ENCODE measurements at places on chromosomes 12 and 14. TPM values are rescaled to one million over a fixed set of nuclear protein-coding genes. Genes with fewer than 3 reads are reported as not detected.

The AKAP6 gene
- total RNA-seq, result 16.7 TPM

The TMEM132D gene
- total RNA-seq, result 0.48 TPM

The CLEC1A gene
- 3.8 TPM for total RNA-seq

The PDZRN4 gene
- total RNA-seq, result 11.2 TPM

The GALNT16 gene
- 2.6 TPM for total RNA-seq

The PIK3C2G gene
- 0.75 TPM for total RNA-seq

The POLE gene
- total RNA-seq, result 57.0 TPM

The DPY19L2 gene
- 5.2 TPM for total RNA-seq

The GPRC5D gene
- total RNA-seq, result 0.48 TPM

DNA sequence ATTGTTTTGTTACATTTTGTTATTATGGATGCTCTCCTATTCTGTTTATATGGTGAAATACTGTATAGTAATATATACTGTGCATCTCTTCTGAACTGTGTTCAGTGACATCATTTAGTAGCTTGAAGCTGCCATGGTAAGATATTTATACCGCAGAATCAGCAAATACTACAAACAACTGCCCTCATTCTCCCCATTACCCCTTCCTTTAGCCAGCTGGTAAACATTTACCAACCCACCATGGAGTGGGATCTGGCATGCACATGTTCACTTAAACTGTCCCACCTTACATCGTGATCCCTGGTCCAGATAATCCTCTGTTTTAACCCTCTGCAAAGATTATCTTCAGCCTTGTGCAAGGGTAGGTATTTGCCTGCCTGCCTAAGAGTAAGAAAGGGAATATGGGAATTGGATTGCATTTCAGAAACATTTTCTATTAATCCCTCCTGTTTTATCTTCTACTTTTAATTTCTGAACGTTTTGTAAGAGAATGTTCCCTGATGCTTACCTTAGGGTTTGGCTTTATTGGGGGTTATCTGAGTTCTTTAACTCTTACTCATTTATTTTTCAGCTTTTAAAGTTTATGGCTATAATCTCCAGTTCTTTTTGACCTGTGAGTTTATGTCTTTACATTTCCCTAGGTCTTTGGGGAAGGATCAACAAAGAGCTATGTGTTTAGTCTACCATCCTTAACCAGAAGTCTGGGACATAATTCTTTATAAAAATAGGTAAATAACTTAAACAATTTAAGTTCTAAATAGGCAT lies 46.5 kb downstream of the FBXO34 start:
- no peak for DNase-seq

- no peak for DNase-seq
Observed at GRCh38 chr12:130877333-130877732, 5.5 kb downstream of the RAN start.

- no peak for DNase-seq
Observed at GRCh38 chr12:125983784-125984500, 918.7 kb downstream of the AACS start.

DNA sequence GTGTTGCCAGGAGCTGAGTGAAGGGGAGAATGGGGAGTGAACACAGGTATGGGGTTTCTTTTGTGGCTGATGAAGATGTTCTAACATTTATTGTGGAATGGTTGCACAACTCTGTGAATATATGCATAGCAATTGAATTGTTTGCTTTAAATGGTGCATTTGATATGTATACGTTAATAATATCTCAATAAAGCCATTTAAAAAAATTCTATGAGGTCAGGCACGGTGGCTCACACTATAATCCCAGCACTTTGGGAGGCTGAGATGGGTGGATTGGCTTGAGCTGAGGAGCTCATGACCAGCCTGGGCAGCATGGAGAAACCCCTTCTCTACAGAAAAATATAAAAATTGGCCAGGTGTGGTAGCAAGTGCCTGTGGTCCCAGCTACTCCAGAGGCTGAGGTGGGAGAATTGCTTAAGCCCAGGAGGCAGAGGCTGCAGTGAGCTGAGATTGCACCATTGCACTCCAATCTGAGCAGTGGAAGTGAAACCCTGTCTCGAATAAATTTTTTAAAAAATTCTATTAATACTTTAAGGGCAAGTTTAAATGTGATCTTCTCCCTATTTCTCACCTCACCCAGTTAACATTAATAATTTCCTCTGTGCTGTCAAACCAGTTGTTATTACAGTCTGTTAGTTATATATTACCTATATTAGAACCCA lies 65.3 kb downstream of the DENND5B start:
- DNase-seq, result no peak

DNA sequence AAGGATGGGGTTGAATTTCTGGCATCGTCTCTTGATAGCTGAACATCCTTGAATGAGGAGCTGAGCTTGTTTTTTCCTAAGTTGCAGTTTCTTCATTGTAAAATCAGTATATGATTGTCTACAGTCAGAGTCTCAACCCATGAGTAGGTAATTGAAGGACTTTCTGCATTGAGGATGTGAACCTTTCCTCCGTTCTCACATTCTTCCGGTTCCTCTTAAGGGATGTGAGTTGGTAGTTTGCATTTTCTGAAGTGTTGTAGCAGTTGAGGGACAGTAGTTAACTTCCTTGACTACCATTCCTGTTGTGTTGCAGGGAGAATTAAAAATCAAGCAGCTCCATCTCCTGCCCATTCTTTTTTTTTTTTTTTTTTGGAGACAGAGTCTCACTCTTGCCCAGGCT lies 19.1 kb downstream of the TPCN1 start:
- no peak for DNase-seq

- DNase-seq, result no peak
Observed at GRCh38 chr14:65164068-65164824, 61.9 kb upstream of the MAX start.

DNA sequence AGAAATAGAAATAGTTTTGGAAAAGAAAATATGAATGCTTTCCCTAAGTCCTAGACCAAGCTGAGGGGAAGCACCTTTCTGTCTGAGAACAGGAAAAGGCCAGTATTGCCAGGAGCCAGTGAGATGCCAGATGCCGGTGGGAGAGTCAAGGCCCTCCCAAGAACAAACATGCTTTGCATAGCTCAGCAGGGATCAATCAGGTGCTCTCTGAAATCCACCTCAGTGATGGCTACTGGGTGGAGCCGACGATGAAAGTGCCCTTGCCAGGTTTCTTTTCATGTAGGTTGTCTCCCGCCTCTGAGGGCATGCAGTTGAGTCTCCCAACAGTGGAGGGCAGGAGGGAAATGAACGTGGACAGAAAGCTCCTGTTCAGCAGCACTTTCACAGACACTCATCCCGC lies 28.3 kb downstream of the DEGS2 start:
- peak; percentile 57 for DNase-seq

DNA sequence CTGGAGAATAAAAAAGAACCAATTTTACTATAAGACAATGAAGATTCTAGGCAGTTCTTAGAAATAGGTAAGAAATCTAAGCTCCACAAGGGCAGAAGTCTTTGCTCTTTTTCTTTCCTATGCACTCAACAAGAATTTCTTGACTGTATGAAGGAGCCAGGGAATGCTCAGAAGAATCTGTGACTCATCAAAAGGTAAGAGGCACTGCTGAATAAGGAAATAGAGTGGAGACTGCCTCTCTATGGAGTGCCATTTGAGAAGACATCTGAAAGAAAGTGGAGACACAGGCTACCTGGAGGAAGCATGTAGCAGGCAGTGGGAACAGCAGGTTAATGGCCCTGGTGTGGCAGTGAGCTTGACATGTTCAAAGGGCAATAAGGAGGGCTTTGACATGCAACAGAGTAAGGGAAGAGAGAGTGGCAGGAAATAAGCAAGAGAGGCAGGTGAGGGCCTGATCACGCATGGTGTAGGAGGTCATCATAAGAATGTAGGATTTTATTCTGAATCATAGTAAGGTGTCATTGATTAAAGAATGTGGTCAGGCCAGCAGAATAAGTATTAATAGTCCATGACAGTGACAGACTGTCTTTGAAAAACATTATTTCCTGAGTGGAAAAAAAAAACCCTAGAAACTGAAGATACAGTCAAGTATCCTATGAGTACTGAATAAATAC lies 446.7 kb upstream of the GARIN6 start:
- DNase-seq, result no peak

- DNase-seq, result no peak
Observed at GRCh38 chr14:87014856-87015255, 978.1 kb downstream of the GALC start.

DNA sequence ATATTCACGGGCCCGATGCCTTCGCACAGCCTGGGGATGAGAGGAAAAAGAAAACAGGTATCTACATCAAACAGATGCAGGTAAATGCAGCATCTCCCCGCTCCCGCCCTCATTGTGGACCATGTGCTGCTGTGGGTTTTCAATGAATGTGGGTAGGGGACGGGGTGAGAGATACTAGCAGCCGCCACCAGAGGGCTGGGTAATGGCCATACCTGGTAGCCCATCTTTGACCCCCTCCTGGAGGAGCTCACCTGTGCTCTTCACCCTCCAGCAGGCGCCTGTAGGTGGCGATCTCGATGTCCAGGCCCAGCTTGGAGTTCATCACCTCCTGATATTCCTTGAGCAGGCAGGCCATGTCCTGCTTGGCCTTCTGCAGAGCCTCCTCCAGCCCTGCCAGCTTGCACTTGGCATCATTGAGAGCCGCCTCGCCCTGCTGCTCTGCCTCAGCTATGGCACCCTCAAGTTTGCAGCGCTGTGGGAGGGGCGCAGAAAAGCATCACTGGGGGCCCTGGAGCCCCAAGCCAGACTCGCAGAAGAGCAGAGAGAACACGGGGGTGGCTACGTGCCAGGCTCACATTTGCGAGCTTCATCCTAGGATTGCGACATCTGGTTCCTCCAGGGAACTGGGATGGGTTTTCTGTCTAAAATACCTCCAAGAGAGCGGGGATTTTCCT lies 10.2 kb downstream of the KRT82 start:
- peak; percentile 28 for DNase-seq

DNA sequence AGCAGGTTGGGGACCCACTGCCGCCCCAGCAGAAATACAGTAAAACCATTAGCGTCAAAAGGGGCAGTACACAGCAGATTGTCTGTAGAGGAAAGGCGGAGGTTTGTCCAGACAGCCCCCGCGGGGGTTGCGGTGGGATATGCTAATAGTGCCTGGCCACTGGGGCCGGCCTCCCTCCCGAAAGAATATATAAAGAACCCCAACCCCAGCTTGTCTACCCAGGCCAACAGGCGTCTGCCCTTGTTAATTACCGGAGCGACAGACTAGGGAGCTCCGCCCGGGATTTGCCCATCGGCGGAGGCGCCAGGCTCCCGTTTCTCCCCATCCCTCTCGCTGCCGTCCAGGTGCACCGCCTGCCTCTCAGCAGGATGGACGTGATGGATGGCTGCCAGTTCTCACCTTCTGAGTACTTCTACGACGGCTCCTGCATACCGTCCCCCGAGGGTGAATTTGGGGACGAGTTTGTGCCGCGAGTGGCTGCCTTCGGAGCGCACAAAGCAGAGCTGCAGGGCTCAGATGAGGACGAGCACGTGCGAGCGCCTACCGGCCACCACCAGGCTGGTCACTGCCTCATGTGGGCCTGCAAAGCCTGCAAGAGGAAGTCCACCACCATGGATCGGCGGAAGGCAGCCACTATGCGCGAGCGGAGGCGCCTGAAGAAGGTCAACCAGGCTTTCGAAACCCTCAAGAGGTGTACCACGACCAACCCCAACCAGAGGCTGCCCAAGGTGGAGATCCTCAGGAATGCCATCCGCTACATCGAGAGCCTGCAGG lies at the start of gene MYF5:
Gene MYF5 (plus strand): TSS at position 217 of the 774 bp plus-strand sequence. CDS start 152 bp downstream, at position 369.
- no peak for DNase-seq

- no peak for DNase-seq
Observed at GRCh38 chr12:55745361-55746173, 2.6 kb downstream of the GDF11 start.

GRCh38 chr12:7872566-7873319 lies at the start of gene SLC2A14:
Gene SLC2A14 (minus strand): TSS chr12:7872915. CDS start chr12:7869880, 3,035 bp downstream.
- no peak for DNase-seq

DNA sequence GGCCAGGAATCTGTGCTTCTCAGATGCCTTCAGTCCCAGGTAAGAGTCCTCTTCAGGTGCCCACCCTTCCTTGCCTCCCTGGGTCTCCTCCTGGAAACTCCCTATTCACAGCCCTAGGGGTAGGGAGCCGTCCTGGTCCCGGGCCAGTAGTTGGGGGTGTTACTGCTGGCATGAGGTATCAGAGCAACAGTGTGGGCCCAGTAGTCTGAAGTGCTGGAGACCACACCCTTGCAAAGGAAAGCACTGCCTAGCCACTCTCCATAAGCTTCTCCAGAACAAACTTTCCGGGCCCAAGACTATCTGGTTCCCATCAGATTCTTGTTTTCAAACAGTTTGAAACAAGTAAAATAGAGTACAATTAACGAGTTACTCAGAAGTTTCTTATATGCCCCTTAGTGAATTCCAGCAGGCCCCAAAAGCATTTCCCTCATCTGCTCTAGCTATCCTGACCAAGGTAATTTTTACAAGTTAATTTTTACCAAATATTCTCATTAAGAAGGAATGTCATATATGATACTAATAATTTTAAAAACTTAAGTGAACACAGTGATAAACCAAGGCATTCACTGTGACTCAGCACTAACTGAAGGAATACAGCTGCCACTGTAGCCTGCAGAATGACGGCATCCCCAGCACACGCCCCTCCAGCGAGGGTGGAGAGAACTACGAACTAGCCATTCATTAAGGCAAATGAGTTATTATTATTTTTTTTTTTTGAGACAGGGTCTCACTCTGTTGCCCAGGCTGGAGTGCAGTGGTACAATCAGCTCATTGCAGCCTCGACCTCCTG lies 49.4 kb downstream of the MOK start:
- no peak for DNase-seq

- DNase-seq, result no peak
Observed at GRCh38 chr14:59428581-59429012, 36.6 kb downstream of the GPR135 start.

DNA sequence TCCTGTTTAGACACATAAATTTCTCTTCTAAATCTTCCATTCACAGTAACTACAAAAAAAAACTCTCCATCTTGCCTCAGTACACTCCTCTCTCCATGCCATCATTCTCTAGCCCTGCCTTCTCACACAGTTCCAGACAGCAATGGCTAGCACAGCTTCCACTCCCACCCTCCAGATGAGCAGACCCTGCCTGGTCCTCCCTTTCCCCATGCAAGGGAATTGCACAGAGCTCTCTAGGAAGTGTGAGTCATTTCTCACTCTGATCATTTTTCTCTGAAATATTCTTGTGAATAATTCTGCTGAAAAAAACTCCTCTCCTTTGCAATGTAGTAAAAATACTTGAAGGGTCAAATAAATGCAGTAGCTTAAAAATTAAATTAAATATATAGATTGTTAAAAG lies 170.6 kb downstream of the BMP4 start:
- no peak for DNase-seq

DNA sequence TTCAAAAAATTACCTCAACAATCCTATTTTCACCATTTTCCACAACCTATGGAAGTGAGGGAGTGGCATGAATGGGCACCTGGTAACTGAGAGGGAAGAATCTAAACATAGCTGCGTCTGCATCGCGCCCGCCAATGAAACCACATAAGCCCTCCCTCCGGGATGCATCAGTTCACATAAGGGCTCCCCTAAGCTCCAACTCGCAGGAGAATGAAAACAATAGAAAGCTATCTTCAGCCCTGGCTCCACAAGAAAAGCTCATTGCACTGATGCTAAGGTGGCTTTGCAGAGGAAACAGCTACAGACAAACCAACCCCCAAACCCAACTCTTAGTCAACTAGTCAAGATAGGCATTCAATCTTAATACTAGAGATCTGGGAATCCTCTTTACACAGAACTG lies 173.3 kb downstream of the FOXN3 start:
- DNase-seq, result no peak

- no peak for DNase-seq
Observed at GRCh38 chr12:18859400-18859799, 121.5 kb downstream of the CAPZA3 start.

- DNase-seq, result no peak
Observed at GRCh38 chr12:45553204-45553603, 176.3 kb upstream of the ARID2 start.

GRCh38 chr12:2265461-2266167 lies 212.8 kb downstream of the CACNA1C start:
- DNase-seq, result no peak

- no peak for DNase-seq
Observed at GRCh38 chr12:26119391-26119989, 5.3 kb downstream of the BHLHE41 start.

Measured in transverse colon (tissue), 4 donors.